ENCODE measurements at places on chromosomes 1 and 21. TPM values are rescaled to one million over a fixed set of nuclear protein-coding genes. Genes with fewer than 3 reads are reported as not detected.

- no peaks in the 10 kb centered on the region for H3K27me3 ChIP-seq
- peak overlapping the region; percentile 95 for H3K27ac ChIP-seq
- H3K4me3 ChIP-seq = peak overlapping the region; percentile 71
- H3K36me3 ChIP-seq = peaks cover 10% of the 10 kb centered on the region
- H3K4me1 ChIP-seq = peaks cover 55% of the 10 kb centered on the region
Measured at GRCh38 chr1:26786437-26787380, 1.0 kb upstream of the PIGV start.

- H3K4me1 ChIP-seq = no peaks in the 10 kb centered on the region
- H3K36me3 ChIP-seq = no peaks in the 10 kb centered on the region
- DNase-seq = no peak
- H3K27ac ChIP-seq = no peak overlapping the region
Measured at GRCh38 chr21:34691390-34692032, 22.7 kb downstream of the CLIC6 start.

DNA sequence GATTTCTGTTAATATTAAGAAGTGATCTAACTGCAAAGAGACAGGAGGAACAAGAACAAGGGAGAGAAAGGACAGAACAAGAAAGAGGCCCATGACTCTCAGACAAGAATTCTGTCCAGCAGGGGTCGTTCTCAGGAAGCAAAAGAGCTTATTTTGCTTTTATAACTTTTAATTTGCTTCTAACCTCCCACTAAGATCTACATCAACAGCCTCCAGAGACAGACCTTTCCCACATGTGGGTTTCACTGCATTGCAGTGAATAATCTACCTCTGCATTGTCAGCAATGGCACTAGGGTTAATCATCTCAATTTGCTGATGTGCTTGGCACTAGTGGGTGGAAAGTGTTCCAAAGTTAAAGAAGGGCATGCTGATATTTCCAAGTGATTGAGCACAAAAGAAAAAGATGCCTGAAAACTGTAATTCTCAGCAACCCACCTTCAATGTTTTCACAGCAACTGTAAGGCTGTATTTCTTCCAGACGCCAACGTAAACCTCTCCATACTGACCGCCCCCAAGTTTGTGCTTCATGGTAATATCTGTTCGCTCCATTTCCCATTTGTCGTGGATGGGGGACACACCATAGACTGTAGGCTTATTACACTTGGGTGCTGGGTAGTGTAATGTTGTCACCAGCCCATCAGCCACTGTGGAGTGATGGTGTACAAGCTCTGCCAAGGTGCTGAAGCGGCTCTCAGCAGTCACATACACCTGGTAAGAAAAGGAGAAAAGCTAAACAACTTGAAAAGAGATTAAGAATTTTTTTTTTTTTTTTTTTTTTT lies 39.5 kb downstream of the TOR3A start:
- H3K27ac ChIP-seq = peak overlapping the region; percentile 1
- no peak for DNase-seq
- H3K27me3 ChIP-seq = no peaks in the 10 kb centered on the region
- H3K4me3 ChIP-seq = no peak overlapping the region
- peaks cover 17% of the 10 kb centered on the region for H3K4me1 ChIP-seq

- no peak within 1 kb of the TSS for H3K27ac ChIP-seq
- no peak for DNase-seq
- H3K4me1 ChIP-seq = peaks cover 6% of the 10 kb centered on the region
- H3K27me3 ChIP-seq = no peaks in the 10 kb centered on the region
- no peaks in the 10 kb centered on the region for H3K36me3 ChIP-seq
Measured at GRCh38 chr1:40247655-40248054, at the start of gene TMCO2. Gene TMCO2, plus strand, starts transcription at chr1:40247937. Its CDS starts 57 bp downstream, at chr1:40247994.

DNA sequence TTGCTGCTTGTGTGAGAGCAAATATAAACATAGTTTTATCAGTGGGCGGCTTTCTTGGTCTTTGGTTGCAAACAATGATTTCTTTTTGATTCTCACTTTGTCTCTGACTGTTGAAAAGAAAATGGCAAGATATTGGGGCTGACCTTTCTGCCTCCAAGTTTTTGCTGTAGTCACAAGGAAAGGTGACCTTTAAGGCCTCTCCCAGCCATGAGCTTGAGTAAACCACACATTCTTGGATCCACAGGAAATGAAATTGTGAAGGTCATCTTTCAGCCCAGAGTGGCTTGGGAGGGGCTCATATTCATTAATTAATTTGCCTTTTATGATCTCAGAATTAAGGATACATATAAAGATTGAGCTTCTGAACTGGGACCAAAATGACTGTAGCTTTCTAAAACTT lies 241.6 kb downstream of the BACH1 start:
- H3K36me3 ChIP-seq = no peaks in the 10 kb centered on the region
- no peak for DNase-seq

DNA sequence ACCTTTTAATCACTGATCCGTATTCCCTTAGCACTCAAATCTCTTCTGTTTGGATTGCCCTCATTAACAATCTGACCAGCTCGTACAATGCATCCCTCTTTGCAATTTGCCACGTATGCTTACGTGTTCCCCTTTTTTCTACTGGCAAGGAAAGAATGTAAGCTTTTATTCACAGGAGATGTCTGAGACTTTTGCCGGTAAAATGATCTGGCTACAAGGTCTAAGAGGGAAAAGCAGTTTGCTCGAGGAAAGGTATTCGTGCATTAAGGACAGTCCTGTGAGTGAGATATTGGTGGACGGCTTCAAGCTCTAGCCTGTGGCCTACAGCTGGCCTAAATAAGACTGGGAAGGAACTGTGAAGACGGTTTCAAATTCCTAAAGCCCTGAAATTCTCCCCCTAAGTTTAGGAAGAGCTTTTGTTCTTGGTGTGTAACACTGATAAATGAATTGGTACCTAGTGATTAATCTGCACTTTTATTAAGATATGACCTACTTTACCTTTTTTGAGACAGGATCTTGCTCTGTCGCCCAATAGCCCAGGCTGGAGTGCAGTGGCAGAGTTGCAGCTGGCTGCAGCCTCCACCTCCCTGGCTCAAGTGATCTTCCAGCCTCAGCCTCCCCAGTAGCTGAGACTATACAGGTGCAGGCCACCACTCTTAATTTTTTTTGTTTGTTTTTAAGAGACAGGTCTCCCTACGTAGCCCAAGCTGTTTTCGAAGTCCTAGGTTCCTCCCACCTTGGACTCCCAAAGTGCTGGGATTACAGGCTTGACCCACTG lies 895 bp upstream of the UBR4 start:
- peak overlapping the region; percentile 92 for H3K27ac ChIP-seq
- peak overlapping the region; percentile 89 for H3K4me3 ChIP-seq
- H3K36me3 ChIP-seq = peaks cover 18% of the 10 kb centered on the region
- DNase-seq = peak; percentile 33
- H3K4me1 ChIP-seq = peaks cover 10% of the 10 kb centered on the region
- no peaks in the 10 kb centered on the region for H3K27me3 ChIP-seq

DNA sequence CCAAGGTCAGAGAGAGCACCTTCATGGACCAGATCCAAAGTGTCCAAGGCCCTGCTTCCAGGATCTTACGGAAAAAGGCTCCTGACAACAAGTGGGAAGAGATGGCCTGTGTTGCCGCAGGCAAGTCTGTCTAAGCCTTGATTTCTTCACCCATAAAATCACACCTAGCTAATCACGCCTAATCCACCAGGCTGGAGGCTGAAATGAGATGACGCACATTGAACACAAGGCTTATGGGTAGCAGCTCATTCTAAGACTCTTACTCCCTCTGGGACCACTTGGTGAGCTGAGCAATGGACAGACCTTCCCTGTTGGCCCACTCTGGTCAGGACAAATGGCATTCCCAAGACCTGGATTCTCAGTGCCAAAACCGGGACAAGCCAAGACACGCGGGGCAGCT lies 38.2 kb downstream of the GRIK3 start:
- no peaks in the 10 kb centered on the region for H3K4me1 ChIP-seq
- H3K36me3 ChIP-seq = no peaks in the 10 kb centered on the region
- no peak overlapping the region for H3K4me3 ChIP-seq
- no peaks in the 10 kb centered on the region for H3K27me3 ChIP-seq
- H3K27ac ChIP-seq = no peak overlapping the region

DNA sequence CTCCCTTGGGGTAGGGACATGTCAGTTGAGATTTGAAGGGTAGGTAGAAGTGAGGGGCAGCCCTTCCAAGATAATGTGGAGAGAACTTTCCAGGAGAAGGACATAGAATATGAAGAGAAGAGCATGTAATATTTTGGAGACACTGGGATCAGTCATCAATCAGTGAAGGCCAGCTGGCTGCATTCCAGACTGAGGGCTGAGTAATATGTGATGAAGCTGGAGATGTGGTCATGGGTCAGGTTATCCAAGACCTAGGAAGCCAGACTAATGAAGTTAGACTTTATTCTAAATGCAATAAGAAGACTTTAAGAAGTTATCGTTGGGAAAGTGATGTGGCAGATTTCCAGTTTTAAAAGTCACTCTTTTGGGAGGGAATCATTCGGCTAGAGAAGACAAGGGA lies 262.0 kb downstream of the HMCN1 start:
- peaks cover 4% of the 10 kb centered on the region for H3K4me1 ChIP-seq
- no peak overlapping the region for H3K27ac ChIP-seq
- peak; percentile 76 for DNase-seq
- H3K4me3 ChIP-seq = no peak overlapping the region

- DNase-seq = no peak
- no peaks in the 10 kb centered on the region for H3K4me1 ChIP-seq
- no peak overlapping the region for H3K27ac ChIP-seq
- no peaks in the 10 kb centered on the region for H3K36me3 ChIP-seq
Measured at GRCh38 chr1:61109158-61109557, 26.8 kb downstream of the NFIA start.

DNA sequence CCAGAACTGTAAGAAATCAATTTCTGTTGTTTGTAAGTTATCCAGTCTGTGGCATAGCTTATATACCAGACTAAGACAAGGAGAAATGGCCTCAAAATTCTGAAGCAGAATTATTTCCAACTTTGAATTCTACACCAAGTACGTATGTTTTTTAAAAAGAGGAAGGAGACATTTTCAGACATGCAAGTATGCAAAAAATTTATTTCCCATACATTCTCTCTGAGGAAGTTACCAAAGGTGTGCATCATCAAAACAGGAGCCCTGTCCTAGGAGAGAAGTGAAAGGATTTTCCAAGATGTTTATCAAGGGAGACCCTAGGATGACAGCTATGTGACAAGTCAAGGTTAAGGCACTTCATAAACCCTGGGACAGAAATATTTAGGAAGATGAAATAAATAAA lies 49.3 kb upstream of the RABGAP1L start:
- DNase-seq = no peak
- no peak overlapping the region for H3K4me3 ChIP-seq
- H3K4me1 ChIP-seq = no peaks in the 10 kb centered on the region
- H3K27ac ChIP-seq = no peak overlapping the region

DNA sequence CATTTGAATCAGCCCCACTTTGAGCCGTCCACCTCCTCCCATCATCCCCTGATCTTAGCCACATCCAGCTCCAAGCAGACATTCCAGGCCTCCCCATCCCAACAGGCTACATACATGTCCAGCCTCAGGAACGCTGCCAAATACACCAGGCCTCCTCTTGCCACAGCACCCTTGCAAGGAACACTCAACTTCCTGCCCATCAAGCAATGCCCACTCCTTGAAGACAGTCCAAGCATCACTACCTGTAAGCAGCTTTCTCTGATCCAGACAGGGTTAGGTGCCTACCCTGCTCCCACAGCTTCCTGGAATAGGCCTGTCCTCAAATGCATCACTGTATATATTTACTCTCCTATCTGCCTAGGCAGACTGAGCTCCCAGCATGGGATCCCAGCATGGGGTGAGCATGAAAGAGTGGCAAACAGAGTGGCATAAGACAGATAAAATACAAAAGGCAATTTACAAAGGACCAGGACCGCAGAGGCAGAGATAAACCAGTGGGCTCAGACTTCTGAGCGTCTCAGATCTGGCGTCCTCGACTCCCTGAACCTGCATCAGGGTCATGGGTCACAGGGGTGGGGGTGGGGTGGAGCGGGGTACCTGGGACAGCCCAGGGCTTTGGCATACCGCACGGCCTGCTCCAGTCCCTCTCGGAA lies 816 bp downstream of the HYI start:
- peaks cover 23% of the 10 kb centered on the region for H3K4me1 ChIP-seq
- H3K4me3 ChIP-seq = peak overlapping the region; percentile 52
- DNase-seq = peak; percentile 53
- H3K27ac ChIP-seq = peak overlapping the region; percentile 64

- no peaks in the 10 kb centered on the region for H3K27me3 ChIP-seq
- no peaks in the 10 kb centered on the region for H3K36me3 ChIP-seq
- H3K27ac ChIP-seq = no peak overlapping the region
- H3K4me3 ChIP-seq = no peak overlapping the region
Measured at GRCh38 chr1:72530646-72531045, 248.3 kb upstream of the NEGR1 start.

DNA sequence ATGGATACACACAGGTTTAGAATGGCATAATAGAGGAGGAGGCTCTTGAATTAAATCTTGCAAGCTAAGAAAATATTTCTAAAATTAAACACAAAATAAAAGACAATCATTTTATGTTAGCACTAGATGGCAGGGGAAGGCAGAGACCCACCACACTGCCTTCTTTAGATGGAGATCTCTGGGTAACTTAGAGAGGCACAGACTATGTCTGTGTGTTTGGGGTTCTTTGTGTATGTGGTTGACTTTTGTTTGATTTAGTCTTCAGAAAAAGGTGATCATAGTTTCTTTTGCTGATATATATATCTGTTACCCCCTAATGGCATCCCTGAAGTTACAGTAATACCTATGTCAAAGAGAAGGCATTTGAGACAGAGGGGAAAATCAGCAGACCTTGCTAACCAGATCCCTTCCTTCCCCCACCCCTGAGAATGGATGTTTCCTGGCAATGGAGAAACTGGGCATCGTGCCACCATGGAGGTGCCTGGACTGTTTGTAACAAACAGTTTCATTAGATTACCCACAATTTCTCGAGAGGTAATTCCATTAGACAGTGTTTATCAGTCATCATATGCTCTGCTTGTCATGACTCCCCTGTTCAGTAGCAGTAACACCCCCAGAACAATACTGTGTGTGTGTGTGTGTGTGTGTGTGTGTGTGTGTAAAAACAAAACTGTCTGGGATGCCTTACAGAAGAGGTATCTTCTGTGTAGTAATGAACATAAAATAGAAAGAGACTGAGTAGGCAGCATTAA lies 228.3 kb upstream of the DEPDC1 start:
- H3K4me1 ChIP-seq = no peaks in the 10 kb centered on the region
- no peak for DNase-seq
- H3K36me3 ChIP-seq = no peaks in the 10 kb centered on the region
- no peaks in the 10 kb centered on the region for H3K27me3 ChIP-seq
- no peak overlapping the region for H3K27ac ChIP-seq

GRCh38 chr1:9296850-9297249 lies 4.2 kb downstream of the SPSB1 start:
- H3K27ac ChIP-seq = no peak overlapping the region
- no peaks in the 10 kb centered on the region for H3K27me3 ChIP-seq
- no peak for DNase-seq
- no peak overlapping the region for H3K4me3 ChIP-seq
- peaks cover 38% of the 10 kb centered on the region for H3K4me1 ChIP-seq

NR1I3 gene
- total RNA-seq = not detected

MATN1 gene
- total RNA-seq = 0.34 TPM

FMO4 gene
- total RNA-seq = 1.1 TPM

CD247 gene
- not detected for total RNA-seq
